Cardiac fibroblast (primary cell): ENCODE measurements at places on chromosomes 6 and 20.

DNA sequence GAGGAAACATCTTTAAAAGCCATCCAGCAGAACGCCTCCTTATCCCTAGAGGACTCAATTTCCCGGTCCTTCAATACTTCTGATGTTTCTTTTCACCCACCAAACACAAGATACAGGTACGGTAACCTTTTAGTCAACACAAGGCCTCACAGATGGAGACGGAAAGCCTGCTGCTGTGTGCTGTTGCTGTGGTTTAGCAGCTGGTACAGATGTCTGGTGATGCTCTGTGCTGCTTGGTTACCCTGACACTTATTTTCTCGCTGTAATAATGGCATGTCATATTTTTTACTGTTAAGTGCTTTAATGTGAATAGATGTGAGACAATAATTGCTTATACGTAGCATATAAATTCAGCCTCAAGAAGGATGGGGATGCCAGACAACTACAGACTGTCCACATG is 25.3 kb downstream of the GMDS start:
- DNase-seq = no peak

DNA sequence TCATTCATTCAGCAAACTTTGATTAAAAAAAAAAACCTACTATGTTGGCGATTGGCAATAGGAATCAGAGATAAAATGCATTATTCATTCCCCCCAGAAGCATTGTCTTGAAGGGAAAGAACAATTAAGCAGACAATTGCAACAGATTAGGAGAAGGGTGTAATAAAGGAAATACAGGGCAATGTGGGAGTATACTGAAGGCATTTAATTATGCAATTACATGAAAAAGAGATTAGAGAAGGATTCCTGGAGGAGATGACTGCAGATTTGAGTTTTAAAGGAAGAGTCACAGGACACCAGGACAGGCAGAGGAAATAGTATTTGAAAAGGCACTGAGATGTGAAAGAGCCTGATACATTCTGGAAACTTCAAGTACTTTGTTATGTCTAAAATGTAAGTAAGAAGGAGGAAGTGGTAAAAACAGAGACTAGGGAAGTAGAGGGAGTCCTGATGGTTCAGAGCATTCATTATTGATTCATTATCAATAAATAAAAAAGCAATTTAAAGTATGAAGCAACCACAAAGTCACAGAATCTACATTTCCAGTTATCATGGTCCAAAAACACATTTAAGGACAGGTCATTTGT is 43.7 kb downstream of the THEMIS start:
- DNase-seq = peak; percentile 20

DNA sequence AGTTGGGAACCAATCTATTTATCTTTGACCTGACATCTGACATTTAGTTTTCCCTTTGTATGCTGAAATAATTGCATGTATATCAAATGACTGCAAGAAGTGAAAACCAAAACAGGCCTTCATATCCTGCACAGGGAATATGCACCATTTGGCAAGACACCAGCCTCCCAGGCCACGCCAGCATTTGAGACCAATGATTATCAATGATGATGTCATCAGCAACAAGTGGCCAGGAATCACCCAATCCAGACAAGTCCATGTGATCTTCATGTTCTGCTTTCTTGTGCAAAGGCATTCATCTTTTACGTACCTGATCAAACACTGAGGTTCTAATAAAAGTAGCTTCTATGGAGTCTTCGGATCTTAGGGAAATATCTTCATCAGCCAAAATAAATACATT is 107.4 kb upstream of the TENT5A start:
- DNase-seq = peak; percentile 50

DNA sequence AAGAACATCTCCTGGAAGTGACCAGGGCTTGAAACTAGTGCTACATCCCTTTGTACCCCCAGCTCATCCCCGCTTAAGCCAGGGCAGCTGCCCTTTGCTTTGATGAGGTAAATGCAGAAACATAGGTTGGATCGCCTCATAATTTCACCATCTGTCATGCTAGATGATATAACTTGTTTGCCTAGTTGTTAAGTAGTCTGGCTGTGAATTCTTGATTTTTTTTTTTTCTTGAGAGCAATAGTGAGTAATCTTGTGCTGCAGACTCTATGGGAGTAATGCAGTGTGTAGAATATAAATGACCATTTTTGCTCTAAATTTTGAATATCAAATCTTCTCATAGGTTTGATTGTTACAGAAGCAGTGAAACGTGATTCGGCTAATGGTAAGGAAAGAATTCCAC is 4.1 kb downstream of the TRDN start:
- DNase-seq = no peak

GRCh38 chr20:6265204-6265904 is 142.5 kb upstream of the FERMT1 start:
- peak; percentile 91 for DNase-seq

GRCh38 chr6:63644668-63645326 is 9.2 kb downstream of the PHF3 start:
- peak; percentile 27 for DNase-seq

GRCh38 chr6:82954937-82955577 is 110.6 kb downstream of the UBE3D start:
- DNase-seq = peak; percentile 37

GRCh38 chr6:110195639-110196038 is 15.4 kb downstream of the CDC40 start:
- no peak for DNase-seq

GRCh38 chr6:105874835-105875626 is 211.1 kb upstream of the PRDM1 start:
- DNase-seq = no peak

GRCh38 chr6:63268574-63268973 is 51.2 kb downstream of the LGSN start:
- no peak for DNase-seq

- peak; percentile 97 for DNase-seq
Measured at GRCh38 chr6:3324262-3324942, 65.7 kb downstream of the PSMG4 start.

DNA sequence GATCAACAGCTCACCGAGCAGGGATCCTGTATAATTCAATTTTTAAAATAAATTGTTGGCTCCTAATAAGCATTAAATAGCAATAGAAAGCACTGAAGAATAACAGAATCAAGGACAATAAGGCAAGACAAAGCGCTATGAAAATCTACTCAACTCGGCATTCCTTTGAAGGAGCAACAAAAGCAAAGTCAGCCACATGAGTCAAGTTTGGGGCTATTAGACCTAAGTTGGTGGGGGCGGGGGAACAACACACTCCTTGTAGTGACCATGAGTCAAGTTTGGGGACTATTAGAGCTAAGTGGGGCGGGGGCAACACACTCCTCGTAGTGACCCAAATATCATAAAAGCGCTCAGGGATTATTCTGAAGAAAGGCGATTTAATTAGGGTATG is 120.0 kb downstream of the FOXC1 start:
- DNase-seq = no peak

DNA sequence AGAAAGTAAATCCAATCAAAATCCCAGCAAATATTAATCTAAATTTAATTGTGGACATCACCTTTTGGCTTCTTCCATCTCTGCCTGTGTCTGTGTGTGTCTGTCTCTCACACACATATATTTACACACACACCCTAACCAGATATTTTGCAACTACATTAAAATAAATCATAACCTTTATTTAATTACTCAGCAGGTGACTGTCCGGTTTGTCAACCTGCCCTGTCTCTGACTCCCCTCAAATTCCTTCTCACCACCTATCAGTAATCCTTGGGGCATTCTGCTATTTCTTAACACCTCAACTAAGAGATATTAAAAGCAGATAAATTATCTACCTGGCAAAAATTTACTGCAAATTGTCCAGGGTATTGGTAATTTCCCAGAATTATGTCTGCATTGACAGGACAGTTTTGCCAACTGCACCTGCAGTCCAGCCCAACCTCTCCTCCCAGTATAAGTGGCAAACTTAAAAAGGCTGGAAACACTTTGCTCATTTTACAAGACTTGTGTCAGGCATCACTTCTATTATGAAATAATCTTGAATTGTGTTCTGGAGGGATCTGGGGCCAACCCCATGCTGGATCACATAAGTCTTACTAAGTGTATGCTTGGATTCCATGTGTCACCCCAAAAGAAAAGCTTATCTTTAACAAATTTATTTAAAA is 216.1 kb downstream of the GMDS start:
- DNase-seq = no peak

GRCh38 chr6:136767570-136768309 is 24.5 kb downstream of the MAP3K5 start:
- peak; percentile 34 for DNase-seq

GRCh38 chr6:14502551-14502950 is 385.0 kb downstream of the CD83 start:
- peak; percentile 46 for DNase-seq

DNA sequence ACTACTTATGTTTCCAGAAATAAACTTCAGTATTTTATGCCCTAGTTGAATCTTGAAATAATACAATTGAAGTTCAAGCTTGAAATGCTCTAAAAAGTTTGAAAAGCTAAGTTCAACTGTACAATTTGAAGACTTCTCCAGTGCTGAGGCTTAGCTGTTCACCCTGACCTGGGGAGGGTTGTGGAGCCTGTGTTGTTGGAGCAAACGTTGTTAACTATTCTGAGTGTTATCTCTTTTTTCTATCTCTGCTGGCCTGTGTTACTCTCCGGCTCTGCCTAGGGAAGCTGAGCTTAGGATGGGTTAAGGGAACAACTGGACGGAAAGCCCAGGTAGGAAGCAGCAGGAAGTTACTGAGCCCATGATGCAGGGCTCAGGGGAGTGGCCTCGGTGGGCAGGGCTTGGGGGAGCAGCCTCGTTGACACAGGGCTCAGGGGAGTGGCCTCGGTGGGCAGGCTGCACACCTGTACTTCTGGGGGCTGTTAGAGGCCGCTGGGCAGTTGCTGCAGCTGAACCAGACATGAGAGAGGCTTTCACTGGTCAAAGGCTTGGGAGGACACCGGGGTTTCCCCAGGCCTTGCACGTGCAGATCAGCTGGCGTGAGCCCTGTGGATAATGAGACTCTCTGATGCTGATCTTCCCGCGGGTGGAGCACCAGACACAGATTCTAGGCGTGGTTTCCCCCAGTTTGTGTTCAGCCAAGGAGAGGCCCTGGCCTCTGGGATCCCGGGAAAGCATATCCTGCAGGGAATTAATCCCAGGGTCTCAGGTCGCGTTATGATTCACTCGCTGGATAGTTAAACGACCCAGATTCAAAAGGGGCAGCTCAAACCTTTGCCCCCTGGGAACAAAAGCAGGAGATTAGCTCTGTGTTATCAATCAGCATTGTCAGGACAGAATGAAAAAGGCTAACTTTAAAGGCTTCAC is 58.9 kb downstream of the ERMARD start:
- DNase-seq = no peak

- peak; percentile 22 for DNase-seq
Measured at GRCh38 chr6:65113581-65113980, 593.4 kb downstream of the EYS start.

DNA sequence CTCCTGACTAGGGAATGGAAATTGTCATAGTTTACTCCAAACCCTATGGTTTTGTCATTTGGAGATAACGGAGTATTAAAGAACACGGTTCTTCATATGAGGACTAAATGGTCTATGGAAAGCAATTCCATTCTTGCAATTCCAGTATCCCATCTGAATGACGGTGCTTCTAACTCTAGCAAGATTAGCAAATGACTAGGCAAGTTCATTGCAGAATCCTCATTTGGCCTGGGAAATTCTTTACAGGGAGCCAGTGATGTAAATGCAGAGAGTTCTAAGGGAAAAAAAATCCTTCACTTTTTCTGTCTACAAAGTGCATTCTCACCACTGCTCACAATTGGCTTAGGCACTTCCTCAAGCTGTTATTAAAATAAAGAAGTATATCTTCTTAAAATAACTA is 111.5 kb downstream of the MOXD1 start:
- no peak for DNase-seq

DNA sequence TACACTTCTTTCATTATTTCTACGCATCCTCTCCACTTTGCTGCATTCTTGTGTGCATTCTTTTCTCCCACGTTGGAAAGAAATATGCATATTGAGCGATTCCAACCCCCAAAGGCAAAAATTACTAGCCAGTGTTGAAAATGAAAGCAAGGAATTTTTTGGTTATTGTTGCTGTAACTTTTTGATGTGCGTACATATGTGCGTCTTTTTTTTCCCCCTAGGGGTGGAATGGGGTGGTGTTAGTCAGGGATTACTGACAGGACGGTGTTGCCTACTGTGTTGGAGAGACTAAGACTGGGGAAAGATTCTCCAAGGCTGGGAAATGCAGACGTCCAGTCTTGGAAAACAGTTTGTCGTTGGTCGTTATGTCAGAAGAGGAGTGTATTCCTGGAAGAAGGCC is 44.2 kb upstream of the ESR1 start:
- DNase-seq = peak; percentile 75

- DNase-seq = peak; percentile 98
Measured at GRCh38 chr20:8454137-8454712, 322.2 kb downstream of the PLCB1 start.

- peak; percentile 0 for DNase-seq
Measured at GRCh38 chr6:102488729-102489128, 1095.2 kb downstream of the GRIK2 start.

DNA sequence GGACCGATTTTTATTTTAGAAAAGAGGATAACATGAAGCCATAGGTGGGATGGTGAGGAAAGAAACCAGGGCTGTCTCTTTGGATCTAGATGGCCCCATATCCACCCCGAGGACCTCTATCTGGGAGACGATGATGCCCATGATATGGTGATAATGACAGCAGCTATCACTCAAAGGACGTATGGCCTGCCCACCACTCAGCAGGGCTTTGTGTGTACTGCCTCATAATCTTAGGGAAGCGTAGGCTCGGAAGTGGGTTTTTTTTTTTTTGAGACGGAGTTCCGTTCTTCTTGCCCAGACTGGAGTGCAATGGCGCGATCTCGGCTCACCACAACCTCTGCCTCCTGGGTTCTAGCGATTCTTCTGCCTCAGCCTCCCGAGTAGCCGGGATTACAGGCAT is 8.2 kb upstream of the TAF8 start:
- no peak for DNase-seq

- peak; percentile 61 for DNase-seq
Measured at GRCh38 chr6:66948106-66948505, 1241.1 kb upstream of the EYS start.

DNA sequence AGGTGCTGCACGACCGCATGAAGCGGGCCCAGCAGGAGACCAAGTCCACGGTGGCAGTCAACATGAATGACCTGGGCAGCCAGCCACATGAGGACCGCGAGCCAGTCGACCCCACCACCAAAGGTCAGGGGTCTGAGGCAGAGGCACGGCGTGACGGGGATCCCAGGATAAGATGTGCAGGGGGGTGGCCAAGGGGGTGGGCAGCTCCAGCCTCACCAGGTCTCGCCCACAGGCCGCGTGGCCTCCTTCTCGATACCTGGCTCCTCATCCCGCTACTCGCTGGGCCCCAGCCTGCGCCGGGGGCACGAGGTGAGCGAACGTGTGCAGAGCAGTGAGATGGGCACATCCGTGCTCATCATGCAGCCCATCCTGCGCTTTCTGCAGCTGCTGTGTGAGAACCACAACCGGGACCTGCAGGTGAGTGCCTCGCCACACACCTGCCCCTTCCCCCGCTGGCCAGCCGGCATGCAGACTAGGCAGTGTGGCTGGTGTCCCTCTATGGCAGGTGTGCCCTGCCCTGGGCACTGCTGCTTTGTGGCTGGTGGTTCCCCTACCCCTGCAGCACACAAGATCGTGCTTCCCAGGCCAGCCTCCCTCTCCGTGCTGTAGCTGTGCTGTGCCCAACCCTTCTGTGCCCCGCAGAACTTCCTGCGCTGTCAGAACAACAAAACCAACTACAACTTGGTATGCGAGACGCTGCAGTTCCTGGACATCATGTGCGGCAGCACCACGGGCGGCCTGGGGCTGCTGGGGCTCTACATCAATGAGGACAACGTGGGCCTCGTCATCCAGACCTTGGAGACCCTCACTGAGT is 25.9 kb downstream of the UQCC2 start:
- no peak for DNase-seq

- peak; percentile 52 for DNase-seq
Measured at GRCh38 chr6:11223286-11223864, 9.1 kb downstream of the NEDD9 start.
